CD14-positive monocyte (primary cell): ENCODE measurements at places on chromosomes 1 and 21.

DNA sequence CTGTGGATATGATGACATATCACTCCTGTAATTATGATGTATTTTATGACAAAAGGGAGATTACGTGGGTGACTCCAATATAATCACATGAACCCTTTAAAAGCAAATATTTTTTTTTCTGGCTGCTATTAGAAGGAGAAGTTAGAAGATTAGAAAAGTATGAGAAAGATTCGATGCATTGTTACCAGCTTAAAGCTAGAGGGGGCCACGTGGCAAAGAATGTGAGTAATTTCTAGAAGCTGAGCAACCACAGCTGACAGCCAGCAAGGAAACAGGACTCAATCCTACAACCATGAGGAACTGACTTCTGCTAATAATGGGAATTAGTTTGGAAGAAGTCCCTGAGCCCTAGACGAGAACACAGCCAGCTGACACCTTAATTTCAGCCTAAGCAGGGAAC lies 56.3 kb upstream of the C1orf87 start:
- DNase-seq = no peak

GRCh38 chr1:170214117-170215032 lies 68.6 kb downstream of the NTMT2 start:
- DNase-seq = no peak

GRCh38 chr1:203104789-203105390 lies 19.1 kb upstream of the MYOG start:
- no peak for DNase-seq

DNA sequence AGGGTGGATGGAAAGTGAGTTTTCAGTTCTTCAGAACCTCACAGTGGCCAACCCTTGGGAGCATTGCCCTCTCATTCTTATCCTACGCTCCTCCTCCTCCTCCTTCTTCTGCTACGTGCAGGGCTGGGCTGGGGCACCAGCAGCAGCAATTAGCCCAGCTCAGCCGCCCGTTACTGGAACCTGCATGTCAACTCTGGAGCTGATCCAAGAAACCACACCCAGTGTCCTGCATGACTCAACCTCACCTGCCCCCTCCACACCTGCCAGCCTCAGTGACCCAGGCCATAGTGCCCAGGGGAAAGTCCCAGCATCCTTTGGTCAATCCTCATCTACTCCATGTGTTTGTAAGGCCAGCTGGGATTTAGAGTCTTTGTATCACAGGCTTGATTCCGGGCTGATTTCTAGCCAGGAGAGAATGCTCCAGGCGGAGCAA lies 12.6 kb downstream of the ELF3 start:
- DNase-seq = no peak

- no peak for DNase-seq
These were observed 17.0 kb downstream of the LHX4 start for GRCh38 chr1:180247061-180247460.

- DNase-seq = peak; percentile 46
These were observed 18.2 kb upstream of the MSTO1 start for GRCh38 chr1:155591770-155592169.

DNA sequence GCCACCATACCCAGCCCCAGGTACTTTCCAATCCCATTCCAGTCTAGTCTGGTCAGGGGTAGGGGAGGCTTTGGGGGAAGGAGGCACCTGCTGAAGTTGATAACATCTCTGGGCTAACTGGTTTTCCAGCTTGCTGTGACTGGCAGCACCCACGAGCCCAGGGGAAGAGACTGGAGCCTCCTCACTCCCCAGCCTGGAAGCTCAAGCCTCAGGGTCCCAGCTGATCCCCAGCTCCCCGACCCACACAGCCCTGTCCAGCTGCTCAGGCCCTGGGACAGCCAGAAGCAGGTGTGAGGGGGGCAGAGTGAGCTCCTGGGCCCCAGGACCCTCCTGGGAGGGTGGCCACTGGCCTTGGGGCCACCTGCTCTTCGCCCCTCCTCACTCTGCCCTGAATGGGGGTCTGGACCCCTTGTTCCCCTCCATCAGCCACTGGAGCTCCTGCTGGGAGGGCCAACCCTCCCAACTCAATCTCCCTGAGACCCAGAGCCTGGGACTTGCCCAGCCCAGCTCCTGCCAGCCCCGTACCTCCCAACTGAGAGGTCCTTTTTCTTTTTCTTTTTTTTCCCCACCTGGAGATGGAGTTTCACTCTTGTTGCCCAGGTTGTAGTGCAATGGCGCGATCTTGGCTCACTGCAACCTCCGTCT lies 23.5 kb upstream of the RNU1-4 start:
- no peak for DNase-seq

GRCh38 chr1:92755541-92756461 lies 29.1 kb downstream of the EVI5 start:
- DNase-seq = no peak

- DNase-seq = no peak
These were observed 65.2 kb downstream of the OLFML2B start for GRCh38 chr1:161958425-161958824.

DNA sequence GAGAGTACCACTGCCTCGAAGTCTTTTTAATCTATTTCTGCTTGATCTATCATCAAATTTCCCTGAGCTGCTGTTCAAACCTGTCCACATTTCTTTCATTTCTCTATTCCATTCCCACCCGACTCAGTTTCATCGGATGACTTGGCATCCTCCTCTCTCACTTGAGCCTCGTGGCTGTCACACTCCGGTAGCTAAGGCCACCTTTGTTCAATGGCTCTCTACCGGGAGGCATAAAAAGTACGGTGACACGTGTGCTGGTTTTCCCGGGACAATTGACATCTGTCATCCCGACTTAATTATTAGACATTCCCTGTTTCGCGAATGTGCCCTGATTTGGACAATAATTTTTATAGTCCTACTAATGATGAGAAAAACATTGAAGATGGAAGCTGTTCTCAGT lies 22.6 kb downstream of the MIS18A start:
- no peak for DNase-seq

DNA sequence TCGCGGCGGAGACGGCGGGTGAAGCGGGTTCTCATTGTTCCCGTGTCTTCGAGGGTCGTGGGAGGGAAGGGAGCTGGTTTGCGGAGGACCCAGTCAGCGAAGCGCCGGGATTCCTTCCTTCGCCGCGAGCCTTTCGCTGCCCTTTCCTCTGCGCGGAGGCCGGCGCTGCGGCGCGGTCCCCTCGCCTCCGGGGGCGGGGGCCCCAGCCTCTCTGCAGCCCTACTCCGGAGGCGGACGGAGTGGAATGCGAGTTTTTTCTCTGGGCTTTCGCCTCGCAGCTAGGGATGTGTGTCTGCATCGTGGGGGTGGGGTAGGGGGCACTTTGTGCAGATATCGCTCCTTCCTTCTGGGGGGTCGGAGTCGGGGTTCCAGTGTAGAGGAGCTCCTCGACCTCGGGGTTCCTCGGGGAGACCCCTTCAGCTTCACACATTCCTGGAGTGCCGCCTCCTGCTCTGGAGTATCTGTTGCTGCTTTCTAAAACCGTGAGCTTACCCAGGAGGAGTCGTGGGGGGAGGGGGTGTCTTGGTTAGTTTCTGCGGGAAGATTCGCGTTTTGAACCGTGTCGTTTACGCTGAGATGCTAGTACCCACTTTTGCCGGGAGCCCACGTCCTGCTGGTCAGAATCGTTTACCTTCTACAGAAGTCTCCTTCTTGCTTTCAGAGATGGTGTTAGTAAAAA lies 595 bp downstream of the RNF2 start:
- DNase-seq = no peak

GRCh38 chr1:166907763-166908162 lies 31.7 kb upstream of the TADA1 start:
- peak; percentile 27 for DNase-seq

DNA sequence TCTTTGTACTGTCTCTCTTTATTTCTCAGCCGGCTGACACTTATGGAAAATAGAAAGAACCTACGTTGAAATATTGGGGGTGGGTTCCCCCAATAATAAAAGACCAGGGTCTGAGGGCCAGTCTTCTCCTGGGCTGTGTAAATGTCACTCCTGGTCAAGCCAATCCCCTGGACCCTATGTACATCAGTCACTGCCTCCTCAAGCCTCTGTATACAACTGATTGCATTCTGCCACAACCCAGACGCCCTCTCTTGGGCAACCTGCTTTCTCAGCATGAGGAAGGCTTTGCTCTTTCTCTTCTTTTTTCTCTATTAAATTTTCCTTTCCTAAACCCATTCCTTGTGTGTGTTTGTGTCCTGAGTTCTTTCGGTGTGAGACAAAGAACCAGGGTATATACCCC lies 84.1 kb upstream of the SERBP1 start:
- DNase-seq = no peak

DNA sequence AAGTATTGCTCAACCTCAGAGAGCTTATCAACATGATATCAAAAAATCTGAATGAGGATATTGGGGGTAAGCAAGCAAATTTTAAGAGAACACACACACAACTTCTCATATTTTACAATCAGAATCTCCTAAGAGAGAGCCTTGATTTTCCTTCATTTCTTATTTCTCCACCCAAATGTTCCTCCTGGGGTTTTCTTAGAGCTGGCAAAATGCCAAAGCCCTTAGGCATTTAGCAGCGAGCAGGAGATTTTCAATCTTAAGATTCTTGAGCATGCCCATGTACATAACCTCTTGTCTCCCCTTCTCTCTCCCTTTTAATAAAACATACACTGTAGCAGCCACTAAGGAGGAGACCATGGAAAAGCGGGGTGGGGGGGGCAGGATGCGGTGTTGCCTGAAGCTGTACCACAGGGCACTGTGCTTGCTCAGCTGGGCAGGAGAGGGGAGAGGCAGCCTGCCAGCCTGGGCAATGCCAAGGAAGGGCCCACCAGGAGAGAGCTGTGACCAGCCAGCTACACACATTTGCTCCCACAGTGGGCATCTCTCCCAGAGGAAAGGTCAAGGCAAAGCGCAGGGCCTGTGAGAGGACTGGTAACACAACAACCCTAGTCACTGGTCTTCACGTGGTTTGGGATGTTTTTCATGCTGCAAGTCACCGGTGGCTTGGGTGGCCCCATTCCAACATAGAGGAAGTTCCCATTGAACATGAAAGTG lies 4.3 kb downstream of the BRINP2 start:
- no peak for DNase-seq

GRCh38 chr1:222618880-222619596 lies 1.1 kb downstream of the MIA3 start:
- no peak for DNase-seq

DNA sequence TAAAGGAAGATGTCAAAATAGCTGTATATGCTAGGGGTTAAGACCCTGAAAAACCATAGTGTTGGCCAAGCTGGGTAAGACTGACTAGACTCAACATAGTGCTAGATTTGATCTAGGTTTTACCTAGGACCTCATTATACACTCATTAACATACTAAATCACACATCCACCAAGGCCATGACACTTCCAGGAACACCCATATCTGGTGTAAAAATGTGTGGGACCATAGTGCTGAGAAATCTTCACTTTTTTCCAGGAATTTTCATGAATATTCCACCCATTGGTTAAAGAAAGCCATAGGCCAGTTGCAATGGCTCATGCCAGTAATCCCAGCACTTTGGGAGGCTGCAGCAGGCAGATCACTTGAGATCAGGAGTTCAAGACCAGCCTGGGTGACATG lies 34.0 kb upstream of the ACADM start:
- DNase-seq = no peak

GRCh38 chr1:77303387-77303786 lies 21.6 kb downstream of the AK5 start:
- no peak for DNase-seq

DNA sequence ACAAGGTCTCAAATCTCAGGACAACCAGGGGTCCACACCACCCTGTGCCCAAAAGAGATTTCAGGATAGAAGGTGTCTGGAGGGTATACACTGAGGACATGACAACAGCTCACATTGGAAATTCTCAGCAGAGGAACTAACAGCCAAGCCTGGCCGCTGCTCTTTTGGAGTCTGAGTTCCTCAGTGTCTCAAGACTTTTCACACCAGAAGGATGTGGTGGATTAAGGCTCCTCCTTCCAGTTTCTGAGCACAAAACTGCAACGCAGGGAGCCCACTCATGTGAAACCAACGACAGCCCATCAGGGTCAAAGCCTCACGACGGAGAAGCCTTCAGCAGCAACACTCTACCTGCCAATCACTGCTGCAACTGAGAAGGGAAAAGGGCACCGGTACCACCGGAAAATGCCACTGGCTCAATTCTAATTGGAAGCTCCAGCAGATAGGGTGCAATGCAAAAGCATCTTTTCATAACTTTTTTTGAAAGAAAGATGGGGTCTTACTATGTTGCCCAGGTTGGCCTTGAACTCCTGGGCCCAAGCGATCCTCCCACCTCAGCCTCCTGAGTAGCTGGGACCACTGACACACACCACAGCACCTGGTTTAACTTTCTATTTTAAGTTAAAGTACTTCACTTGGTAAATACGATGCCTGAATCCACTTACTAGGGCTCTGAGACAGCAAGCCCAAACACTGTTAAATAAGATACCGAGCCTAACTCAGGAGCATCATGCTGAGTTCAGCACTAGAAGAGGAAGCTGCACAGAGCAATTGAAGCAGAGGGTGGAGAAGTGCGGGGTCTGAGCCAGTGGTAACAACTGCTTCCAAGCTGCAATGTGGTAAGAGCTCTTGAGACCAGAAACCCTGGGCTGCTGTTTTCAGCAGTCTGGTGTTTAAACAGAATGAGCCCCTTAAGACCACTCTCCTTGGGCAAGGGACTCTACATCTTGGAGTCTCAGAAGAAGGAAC lies 7.8 kb downstream of the CAPZB start:
- peak; percentile 69 for DNase-seq

GRCh38 chr21:16427587-16428087 lies 697.9 kb downstream of the USP25 start:
- DNase-seq = no peak

DNA sequence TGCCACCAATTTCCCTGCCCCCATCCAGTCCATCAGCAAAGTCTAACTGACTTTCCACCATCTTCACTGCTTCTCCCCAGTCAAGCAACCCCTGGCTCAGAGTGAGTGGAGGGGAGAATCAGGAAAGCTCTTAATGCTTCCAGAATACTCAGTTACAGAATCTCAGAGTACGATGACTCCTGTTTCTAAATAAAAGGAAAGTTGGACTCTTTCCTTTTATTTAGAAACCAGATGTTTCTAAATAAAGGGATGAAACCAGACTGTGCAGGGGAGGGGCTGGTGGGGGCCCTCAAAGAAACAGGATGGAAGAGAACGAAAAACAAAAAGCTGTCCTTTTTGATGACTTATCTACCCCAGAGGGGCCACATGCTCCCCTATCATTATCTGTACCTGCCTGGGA lies 85.2 kb upstream of the PPM1J start:
- no peak for DNase-seq

DNA sequence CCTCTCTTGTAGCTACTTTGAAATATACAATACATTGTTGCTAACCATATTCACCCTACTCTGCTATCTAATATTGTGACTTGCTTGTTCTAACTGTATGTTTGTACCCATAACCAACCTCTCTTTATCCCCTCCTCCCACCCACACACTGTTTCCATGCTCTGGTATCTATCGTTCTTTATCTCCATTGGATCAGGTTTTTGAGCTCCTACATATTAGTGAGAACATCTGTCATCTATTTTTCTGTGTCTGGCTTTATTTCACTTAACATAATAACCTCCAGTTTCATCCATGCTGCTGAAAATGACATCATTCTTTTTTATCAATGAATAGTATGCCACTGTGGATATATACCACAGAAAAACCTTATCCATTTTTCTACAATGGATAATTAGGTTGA lies 1230.1 kb downstream of the PLA2G4A start:
- no peak for DNase-seq

GRCh38 chr1:101041300-101041699 lies 15.7 kb upstream of the DPH5 start:
- no peak for DNase-seq

GRCh38 chr1:41371630-41372599 lies 10.7 kb downstream of the FOXO6 start:
- peak; percentile 41 for DNase-seq

- no peak for DNase-seq
These were observed 32.9 kb upstream of the JUN start for GRCh38 chr1:58816747-58817221.
